Stimulated activated CD8-positive, alpha-beta memory T cell treated with anti-CD3 and anti-CD28 coated beads, Interleukin-15, amount 100 ng/mL, for 4 hours (primary cell): ENCODE measurements at places on chromosomes 11 and 22.

- DNase-seq, result no peak
Measured at GRCh38 chr11:115238791-115239190, 265.4 kb downstream of the CADM1 start.

DNA sequence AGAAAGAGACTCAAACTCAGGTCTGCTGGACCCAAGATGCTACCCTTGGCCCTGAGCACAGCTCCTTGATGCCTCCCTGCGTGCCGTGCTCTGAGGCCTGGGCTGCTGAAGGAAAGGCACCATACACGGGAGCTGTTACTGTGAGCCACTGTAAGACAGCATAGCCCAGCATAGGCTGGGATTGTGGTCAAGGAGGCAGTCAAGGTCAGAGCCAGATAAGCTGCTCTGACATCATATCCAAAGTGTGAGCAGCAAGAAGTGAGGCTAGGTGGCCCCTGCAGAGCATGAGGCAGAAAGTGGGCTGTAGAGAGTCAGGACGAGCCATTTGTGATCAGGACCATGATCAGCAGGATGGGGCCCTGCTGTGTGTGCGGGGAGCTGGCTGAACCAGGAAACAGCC lies 7.7 kb downstream of the SLC22A8 start:
- no peak for DNase-seq

DNA sequence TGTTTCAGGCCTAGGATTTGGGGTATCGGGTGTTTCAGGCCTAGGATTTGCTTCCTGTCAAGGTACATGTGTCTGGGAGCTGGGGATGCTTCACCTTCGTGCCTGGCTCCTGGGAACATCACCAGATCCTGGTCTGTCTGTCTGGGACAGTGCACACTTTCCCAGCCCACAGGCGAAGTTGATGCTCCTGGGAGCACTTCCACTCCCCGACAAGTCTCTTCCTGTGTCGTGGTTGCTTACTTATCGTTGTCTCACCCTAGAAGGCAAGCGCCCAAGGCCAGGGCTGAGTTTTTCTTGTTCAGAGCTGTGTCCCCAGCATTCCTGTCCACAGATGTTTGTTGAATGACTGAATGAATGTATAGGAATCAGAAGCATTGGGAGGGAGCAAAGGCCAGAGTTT lies 71.5 kb downstream of the LINC01488 start:
- no peak for DNase-seq

- no peak for DNase-seq
Measured at GRCh38 chr11:11760838-11761237, 80.9 kb upstream of the USP47 start.

- no peak for DNase-seq
Measured at GRCh38 chr11:93952082-93952780, 68.9 kb upstream of the HEPHL1 start.

DNA sequence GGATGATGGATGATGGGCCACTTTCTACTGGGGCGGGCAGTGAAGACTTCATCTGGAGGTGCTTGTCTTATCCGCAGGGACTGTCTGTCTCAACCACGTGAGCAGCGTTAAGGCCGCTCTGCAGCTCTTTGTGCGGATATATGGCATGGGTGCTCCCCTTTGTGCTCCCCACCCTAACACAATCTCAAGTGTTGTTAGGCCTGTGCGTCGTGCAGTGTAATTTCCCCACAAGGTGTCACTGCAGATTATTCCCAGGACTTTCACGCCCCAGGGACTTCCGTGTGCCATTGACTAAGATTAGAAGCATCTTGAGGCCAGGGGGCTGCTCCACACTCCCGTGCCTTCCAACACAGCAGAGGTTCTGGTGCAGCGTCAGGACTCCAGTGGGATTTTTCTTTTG lies 65.3 kb downstream of the TBC1D22A start:
- no peak for DNase-seq

GRCh38 chr11:46410021-46410420 lies 18.4 kb upstream of the CHRM4 start:
- DNase-seq, result no peak

GRCh38 chr11:18706330-18707243 lies 8.0 kb downstream of the TMEM86A start:
- no peak for DNase-seq

DNA sequence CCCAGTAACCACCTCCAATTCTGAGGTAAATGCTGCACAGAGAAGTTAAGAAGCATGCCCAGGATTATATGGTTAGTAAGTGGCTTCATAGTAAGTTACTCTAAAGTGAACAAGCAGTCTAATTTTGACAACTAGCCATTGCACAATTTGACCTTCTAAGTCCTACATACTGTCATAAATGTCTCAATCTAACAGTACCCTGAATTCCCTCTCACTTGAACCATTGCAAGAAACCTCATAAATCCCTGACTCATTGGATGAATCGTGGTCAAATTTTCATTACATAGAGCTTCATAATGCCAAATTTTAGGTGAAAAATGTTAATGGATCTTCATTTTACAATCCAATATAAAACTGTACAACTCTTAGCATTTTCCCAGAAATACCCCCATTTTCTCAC lies 217.3 kb upstream of the GRIA4 start:
- DNase-seq, result no peak

- DNase-seq, result no peak
Measured at GRCh38 chr11:23859087-23859486, 637.8 kb upstream of the LUZP2 start.

DNA sequence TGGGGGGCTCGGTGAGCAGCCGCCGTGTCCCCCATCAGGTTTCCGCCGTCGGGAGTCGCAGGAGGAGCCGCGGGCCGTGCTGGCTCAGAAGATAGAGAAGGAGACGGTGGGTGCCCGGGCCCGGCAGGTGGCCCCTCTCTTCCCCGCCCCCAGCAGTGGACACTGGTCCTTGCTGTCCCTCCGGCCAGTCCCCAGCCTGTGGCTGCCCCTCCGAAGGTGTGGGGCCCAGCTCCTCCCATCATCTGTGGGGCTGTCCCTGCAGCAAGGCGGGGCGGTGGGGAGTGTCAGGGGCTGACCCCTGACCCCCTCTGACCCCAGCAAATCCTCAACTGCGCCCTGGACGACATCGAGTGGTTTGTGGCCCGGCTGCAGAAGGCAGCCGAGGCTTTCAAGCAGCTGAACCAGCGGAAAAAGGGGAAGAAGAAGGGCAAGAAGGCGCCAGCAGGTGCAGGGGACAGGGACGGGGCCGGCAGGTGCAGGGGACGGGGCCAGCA lies 15.3 kb downstream of the EPS8L2 start:
- no peak for DNase-seq

DNA sequence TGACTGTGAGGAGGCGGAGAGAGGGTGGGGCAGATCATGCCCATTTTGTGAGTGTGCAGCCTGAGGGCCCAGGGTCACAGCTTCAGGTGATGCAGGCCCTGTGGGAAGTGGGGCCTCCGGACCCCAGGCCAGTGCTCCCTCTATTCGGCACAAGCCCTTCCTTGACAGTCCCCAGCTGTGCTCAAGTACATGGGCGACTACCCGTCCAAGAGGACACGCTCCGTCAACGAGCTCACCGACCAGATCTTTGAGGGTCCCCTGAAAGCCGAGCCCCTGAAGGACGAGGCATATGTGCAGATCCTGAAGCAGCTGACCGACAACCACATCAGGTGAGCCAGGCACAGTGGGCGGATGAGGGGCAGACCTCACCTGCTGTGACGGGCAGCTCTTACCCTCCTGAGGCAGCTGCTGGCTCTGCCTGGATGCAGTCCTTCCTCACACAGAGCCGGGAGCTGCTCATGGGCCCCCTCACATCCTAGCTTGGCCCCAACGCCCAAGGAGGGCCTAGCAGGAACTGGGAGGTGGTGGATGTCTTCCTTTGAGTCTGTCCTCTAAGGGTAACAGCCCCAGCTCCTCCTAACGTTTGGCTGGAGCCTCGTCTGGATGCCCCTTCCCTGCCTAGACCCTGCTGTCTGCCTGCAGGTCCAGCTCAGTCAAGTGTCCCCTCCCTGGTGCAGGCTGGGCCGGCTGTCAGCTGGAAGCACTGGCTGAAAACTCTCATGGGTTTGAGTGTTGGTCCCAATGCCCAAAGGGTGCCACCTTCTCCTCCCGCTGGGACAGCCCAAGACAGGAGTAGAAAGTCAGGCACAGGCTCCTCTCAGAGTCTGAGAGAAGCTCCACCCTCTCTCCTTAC lies 76.1 kb downstream of the MYO7A start:
- no peak for DNase-seq

GRCh38 chr22:41522813-41523212 lies 21.5 kb downstream of the POLR3H start:
- DNase-seq, result no peak

DNA sequence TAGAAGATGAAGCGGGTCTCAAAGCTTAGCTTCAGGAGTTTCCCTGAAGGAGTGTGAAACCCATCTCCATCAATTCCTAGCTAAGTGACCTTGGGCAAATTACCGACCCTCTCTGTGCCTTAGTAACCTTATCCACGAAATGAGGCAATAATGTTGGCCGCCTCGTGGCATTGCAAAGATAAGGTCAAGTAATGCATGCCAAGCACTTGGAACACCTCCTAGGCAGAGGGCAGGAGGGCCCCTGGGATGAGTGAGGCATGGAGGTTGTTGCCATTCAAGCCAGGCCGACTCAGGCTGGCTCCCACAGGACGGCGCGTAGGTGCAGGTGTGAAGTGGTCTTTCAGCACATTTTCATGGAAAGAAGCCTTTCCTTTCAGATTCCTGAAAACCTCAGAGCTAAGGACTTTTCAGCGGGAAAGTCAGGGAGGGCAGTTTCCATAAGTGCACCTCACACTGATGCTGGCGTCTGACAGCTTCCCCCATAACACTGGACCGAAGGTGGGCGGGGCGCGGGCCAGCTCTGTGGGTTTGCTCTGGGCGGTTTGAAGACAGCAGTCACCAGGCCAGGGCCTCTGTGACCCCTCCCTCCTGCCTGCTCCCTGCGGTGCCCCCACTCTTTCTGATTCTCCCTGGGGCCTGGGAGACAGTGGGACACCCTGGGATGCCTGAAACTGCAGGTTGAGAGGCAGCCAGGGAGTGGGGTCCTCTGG lies 25.2 kb downstream of the RPS6KA4 start:
- DNase-seq, result no peak

DNA sequence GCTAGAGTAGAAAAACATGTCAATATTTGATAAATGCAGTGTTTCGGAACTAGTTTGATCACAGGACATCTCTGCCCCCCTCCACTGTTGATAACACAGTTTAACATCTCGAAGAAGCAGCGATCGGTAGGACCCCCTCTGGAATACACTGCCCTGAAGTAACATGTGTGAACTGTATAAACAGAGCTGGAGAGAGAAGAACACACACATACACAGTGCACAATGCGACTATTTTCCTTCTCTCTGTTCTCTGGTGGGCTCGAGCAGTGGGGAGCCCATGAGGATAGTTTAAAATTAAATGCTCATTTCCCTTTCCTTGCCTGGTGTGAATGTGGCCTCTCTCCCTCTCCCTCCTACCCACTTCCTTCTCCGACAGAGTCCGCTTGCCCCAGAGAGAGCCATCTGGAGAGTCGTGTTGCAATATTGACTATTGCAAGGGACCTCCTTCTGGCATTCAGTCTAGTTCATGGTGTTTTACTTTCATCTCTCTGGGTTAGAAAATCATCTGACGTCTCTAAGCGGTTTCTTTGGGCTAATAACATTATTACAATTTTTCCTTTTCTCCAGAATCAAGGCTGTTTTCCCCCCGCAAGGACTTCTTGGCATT lies 51.6 kb upstream of the BARX2 start:
- no peak for DNase-seq

- no peak for DNase-seq
Measured at GRCh38 chr22:28435140-28435768, 244.4 kb downstream of the TTC28 start.
